Stimulated activated CD8-positive, alpha-beta memory T cell treated with anti-CD3 and anti-CD28 coated beads, Interleukin-15, amount 100 ng/mL, for 48 hours (primary cell): ENCODE measurements at places on chromosomes 2 and 18.

DNA sequence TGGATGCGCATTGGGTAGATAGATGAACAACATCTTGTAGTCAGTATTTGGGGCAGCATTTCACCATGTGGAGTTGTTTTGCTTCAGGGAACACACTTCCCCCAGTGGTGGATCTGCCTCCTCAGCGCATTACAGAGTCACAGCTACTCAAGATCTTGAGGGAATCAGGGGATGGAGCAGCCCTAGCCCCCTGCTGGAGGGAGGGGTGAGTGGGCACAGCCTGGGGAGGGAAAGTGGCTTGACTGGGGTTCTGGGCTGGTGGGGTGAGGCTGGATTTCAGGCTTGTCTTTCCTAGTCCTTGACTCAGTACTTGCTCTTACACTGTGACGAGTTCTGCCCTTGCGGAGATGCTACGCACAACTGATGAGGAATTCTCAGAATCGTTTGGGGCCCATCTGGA lies 271.0 kb upstream of the HS6ST1 start:
- DNase-seq, result no peak

DNA sequence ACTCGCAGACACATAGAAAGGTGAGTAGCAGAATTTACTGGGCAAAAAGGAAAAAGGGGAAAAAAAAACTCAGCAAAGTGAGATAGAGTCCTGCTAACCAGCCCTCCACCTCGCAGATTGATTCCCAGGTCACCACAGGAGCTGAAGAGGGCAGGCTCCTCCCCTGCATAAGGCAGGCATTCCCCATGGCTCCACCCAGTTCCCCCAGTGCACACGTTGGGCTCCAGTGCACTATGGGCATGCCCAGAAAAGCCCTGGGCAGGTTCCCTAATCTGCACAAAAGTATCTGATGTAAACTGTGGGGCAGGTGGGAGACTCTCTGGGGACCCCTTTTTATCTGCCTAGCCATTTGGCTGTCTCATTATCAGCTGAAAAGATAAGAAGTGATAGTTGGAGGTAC lies 461.2 kb upstream of the TMEFF2 start:
- DNase-seq, result no peak

- DNase-seq, result no peak
Measured at GRCh38 chr2:28779001-28779400, 27.4 kb downstream of the PPP1CB start.

- DNase-seq, result no peak
Measured at GRCh38 chr2:112152476-112153178, 14.4 kb downstream of the FBLN7 start.

- no peak for DNase-seq
Measured at GRCh38 chr2:15311201-15311907, 249.8 kb downstream of the NBAS start.

DNA sequence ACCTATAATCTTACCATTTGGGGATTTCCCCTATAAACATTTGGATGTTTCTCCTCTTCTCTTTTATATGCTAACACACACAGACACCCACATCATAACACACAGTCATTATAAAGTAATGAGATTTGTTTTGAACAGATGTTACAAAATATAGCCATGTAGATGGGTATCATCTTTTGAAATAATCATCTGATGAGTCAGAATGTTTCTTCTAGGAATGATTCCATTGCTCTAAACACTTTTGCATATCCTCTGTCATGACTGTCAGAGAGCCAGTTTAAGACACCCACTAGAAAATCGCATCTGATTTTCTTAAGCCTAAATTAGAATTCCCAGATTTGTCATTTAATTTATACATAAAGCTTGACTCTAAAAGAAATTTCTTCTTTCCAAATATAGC lies 442.6 kb downstream of the CMPK2 start:
- no peak for DNase-seq

DNA sequence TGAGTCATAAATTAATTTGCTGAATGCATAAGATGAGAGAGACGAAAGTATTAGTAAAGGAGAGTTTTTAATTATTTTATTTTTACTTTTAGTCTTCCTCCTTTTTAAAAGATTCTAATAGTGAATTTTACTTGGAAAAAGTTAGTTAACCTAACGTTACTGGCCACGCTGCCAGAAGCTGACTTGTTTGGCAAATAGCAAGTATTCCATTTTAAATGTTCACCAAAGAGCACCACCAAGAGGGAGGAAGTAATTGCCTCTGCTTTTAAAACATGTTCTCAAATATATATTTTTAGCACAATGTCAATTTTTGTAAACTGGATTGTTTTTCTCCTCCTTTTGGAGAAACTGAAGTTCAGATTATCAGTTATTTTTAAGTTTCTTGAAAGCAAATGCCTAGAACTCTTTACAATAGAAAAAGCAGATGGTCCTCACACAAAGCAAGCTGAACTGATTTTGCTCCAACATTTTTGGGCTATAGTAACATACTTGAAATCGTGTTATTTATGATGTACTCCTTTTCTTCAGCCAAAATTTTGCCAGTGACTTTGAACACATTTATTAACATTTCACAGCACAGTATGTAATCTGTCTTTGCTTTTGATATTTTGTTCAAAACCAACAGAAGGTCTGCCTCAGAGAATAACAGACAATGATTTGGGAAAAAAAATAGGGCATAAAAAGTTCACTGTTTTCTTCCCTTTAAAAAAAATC lies 1311.0 kb upstream of the FAM98A start:
- DNase-seq, result no peak

DNA sequence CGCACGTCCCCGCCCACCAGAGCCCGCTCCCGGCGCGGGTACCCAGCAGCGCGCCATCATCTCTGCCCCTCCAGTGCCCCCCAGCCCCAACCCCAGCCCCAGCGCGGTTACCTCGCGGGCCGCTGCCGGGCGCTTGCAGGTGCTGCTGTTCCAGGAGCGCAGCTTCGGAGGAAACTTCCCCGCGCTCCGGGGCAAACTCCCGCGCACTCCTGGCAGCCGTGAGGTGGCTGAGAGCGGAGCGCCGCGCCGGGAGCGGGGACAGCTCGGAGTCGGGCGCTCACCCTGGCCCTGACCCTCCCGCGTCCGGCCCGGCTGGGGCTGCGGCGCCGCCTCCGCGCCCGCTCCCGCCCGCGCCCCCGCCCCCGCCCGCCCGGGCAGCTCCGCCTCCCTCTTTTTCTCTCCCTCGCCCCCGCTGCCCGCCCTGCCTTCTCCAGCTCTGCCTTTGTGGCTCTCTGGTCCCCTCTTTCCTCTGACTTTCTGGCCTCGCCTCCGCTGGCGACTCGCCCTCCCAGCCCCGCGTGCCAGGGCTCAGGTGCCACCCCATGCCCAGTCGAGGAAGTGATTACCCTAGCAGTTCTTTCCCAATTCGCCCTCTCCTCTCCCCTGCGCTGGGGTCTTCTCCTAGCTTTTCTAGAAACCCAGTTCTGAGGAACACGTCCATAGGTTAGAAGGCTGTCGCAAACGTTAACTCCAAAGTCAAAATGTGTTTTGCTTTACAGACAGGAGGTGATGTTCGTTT lies at the start of gene CHST9:
TSS of gene CHST9 (minus strand) at position 284 of the 739 bp plus-strand sequence. CDS start 42,499 bp downstream, outside the sequence.
- DNase-seq, result no peak

- DNase-seq, result no peak
Measured at GRCh38 chr2:46449700-46450099, 29.7 kb upstream of the TMEM247 start.

DNA sequence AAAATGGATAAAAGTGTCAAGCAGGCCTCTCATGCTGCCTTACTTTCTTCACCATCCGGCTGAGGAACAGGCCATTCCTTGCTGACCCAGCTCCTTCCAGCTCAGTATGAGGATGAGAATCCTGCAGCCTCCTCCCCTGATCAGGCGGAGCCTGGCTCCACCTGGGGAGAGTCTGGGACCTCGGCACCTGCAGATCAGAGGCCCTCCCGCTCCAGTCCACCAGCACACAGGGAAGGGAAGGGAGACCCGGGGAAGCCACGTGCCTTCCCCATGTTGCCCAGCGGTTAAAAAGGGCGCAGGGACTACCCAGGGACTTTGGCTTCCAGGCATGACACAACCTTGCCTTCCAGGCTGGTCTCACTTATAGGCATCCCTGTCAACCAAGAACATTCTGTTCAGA lies 172.0 kb downstream of the NDUFA10 start:
- DNase-seq, result no peak

DNA sequence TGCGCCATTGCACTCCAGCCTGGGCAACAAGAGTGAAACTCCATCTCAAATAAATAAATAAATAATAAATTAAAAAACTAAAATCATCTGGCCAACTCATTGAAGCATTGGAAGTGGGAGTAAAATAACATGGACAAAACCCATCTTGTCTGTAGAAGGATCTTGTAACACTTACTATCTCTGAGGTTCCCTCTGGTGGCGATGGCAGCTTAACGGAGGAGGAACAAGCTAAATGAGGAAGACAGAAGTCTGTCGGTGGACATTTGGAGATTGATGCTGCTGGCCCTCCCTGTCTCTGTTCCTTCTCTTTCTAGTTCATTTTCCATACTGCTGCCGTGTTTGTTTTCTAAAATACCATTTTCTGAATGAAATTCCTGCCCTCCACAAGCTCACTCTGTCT lies 43.4 kb downstream of the ZCCHC2 start:
- no peak for DNase-seq

DNA sequence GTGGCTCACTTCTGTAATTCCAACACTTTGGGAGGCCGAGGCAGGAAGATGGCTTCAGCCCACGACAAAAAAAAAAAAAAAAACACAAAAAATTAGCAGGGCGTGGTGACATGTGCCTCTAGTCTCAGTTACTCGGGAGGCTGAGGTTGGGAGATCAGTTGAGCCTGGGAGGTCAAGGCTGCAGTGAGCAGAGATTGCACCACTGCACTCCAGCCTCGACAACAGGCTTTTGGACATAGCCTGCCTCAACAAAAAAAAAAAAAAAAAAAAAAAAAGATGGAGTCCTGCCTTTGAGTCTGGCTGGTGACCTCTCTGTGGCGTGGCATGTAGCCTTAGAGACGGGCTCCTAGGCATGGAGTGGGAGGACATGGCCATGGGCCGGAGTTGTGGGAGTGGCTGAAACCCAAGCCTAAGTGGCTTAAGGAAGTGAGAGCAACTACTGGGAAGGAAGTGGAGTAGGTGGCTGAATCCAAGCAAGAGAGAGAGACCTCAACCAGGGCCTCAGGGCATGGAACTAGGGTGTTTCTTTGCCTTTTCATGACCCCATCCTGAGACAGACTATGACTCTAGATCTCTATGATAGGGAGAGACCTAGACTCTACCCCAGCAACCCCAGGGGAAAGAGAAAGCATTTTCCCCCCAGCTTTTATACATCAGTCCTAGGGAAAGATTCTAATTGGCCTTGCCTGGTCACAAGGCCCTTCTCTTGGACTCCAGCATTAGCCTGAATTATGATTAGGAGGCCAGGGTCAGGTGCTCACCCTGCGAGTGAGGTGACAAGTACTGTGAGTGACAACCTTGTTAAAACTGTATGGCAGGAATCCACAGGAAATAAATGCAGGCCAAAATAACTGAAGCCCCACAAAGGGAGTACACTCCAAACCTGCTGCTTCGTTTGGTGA lies 34.2 kb downstream of the NPAS2 start:
- DNase-seq, result no peak

GRCh38 chr2:191209340-191209739 lies 35.9 kb upstream of the MYO1B start:
- no peak for DNase-seq

GRCh38 chr2:220512419-220512818 lies 885.0 kb downstream of the SLC4A3 start:
- no peak for DNase-seq

- DNase-seq, result no peak
Measured at GRCh38 chr2:70977605-70978205, 725 bp upstream of the ANKRD53 start.

DNA sequence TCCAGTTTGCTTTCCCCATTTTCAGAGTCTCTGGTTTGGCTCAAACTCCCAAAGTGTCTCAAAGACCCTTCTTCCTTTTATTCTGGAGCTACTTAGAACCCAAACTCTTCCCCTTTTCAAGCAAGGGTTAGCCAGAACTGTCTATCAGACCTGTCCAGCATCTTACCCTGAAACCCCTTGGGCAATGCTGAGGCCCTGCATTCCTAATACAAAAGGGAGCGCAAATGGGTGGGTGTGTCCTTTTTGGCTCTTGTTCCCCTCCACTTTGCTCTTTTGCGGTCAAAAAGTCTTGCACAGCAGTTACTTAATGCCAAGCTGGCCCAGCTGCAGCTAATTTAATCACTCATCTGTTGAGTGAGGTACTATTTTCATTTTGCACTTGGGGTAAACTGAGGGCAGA lies 231.2 kb upstream of the FOSL2 start:
- no peak for DNase-seq

DNA sequence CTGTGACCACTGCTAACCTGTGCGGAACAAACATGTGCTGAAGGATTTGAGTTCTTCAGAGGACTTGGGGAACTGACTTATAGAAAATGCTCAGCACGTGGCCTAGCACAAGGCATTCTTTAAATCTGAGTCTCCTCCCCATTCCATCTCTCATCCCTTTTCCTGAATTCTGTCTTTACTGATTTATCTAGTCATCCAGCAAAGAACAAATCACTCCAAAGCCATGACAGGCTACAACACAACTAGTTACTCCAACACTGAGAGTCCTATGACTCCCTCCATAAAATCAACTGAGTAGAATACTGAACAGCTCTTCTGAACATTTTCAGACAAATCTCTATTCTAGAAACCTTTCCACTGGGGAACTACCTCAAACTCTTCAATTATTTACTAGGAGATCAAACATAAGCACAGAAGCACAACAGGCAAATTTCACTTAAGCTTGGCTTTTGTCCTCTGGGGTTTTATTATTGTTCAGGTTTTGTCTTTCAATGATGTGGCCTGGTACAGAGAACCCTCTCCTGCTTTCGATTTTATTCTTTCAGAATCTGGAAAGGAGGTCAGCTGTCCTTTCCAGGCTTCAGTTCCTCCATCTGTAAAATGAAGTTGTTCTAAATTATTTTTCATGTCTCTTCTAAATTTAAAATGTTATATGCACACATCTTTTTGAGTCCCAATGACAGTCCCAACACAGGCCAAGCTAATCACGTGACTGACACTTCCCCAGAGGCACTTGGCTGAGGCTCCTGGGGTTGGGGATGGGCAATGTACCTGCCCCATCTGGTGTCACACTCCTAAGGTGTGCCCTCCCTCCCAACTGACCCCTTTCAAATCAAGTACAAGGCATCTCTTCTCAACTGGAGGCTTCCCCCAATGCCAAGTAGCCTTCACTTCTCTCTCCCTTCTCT lies 31.8 kb downstream of the RNU4ATAC start:
- no peak for DNase-seq

DNA sequence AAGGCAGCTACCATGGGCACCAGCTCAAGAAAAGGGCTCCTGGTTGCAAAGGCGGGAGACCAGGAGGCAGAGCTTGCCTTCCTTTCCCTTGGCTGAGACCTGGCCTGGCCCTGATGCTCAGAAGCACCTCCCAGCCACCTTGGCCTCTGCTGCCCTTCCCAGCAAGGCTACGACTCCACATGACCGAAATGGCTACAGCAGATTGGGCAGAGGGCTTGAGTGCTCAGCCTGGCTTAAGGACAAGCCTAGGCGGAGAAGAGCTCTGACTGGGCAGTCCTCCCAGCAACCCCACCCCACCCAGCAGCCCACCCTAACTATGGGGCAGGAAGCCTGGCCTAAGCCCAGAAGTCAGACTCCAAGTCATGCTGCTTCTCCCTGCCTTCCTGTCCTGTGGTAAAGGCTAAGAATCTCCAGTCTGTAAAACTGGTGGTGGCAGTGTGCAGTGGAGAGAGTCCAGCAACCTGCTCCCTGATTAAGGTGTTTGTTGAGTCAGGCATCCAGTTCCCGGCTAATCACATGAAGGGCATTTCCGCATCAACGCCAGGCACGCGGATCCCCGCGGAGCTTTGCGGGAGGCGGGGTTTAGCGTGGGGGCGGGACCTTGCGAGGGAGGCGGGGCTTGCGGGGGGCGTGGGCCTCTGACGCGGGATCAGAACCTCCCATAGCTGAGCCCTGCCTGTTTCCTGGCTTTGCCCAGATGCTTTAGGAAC lies 256.0 kb downstream of the BCL11A start:
- DNase-seq, result no peak
